ENCODE measurements at places on chromosomes 6 and 20. TPM values are rescaled to one million over a fixed set of nuclear protein-coding genes. Genes with fewer than 3 reads are reported as not detected.

DNA sequence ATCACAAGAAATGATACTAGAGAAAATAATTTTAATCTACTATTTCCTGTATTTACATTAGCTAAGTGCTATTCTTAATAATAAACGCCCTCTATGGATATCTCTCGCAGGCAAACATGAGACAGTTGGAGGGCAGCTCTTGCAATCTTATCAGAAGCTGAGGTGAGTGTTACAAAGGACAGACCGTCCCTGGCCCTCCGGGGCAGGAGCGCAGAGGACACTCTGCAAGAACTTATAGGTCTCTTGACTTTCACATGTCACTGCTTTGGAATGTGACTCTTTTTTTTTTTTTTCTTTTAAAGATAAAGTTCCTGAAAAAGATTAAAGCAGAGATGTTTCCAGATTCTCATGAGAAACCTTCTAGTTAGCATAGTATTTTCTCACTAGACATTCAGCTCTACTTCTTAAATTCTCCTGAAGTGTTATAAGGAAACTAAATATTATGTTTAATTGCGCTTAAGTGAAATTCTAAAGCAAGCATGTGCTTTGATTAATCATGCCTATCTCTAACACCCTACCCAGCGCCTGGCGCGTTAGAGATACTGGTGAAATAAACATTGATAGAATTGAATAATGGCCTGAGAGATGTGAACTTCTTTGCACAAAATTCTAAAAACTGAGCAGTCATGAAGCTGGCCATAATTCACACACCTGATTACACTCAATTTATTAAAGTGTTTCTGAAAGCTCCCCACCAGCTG, 57.4 kb downstream of the SYTL3 start:
- no peak overlapping the region for H3K4me3 ChIP-seq
- no peak overlapping the region for H3K27ac ChIP-seq
- peaks cover 11% of the 10 kb centered on the region for H3K4me1 ChIP-seq

DNA sequence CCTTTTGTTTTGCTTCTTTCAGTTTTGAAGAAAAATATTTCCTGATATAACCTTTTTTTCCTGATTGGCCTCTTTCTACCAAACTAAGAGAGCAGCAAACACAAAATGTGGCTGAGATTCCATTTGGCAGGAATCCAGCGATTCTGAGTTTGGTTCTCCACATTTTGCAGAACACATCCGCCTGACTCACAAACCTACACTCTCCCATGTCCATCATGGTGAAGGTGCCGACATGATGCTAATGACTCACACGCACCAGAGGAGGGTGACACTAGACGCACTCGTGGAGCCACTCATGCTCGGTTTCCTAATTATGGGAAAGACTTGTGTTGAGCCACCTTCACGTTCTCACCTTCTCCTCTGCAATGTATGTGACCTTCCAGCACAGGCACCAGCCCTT, 45.9 kb upstream of the DUSP22 start:
- H3K4me3 ChIP-seq = no peak overlapping the region
- no peaks in the 10 kb centered on the region for H3K36me3 ChIP-seq
- H3K27me3 ChIP-seq = no peaks in the 10 kb centered on the region
- H3K27ac ChIP-seq = no peak overlapping the region

GRCh38 chr6:128659878-128660622, 139.7 kb upstream of the PTPRK start:
- no peak for DNase-seq
- H3K27ac ChIP-seq = no peak overlapping the region
- H3K27me3 ChIP-seq = peaks cover 6% of the 10 kb centered on the region
- H3K4me1 ChIP-seq = peaks cover 31% of the 10 kb centered on the region
- no peaks in the 10 kb centered on the region for H3K36me3 ChIP-seq

- DNase-seq = no peak
- H3K36me3 ChIP-seq = no peaks in the 10 kb centered on the region
- H3K27me3 ChIP-seq = peaks cover 17% of the 10 kb centered on the region
- H3K4me1 ChIP-seq = peaks cover 2% of the 10 kb centered on the region
Observed at GRCh38 chr6:35181933-35182612, 31.7 kb upstream of the SCUBE3 start.

- no peak overlapping the region for H3K27ac ChIP-seq
- H3K36me3 ChIP-seq = no peaks in the 10 kb centered on the region
- no peaks in the 10 kb centered on the region for H3K4me1 ChIP-seq
- DNase-seq = no peak
- H3K4me3 ChIP-seq = no peak overlapping the region
- peaks cover 7% of the 10 kb centered on the region for H3K27me3 ChIP-seq
Observed at GRCh38 chr6:21616005-21616404, 22.5 kb downstream of the SOX4 start.

DNA sequence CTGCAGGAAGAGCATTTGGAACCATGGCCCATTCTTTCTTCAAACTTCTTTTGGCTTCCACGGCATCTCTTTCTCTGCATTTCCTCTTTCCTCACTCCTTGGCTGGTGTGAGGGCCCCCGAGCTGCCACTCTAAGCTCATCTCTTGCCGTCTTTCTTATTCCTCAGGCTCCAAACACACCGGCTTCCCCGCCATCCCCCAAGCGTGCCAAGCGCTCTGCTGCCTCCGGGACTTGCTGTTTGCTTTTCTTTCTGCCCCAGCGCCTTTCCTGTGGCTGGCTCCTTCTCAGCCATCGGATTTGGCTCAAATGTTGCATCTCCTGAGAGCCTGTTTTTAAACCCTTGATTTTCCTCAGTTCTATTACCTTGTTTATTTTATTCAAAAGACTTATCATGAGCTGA, 172.7 kb downstream of the PACRG start:
- H3K36me3 ChIP-seq = no peaks in the 10 kb centered on the region
- no peak overlapping the region for H3K4me3 ChIP-seq
- no peak overlapping the region for H3K27ac ChIP-seq
- no peak for DNase-seq
- no peaks in the 10 kb centered on the region for H3K27me3 ChIP-seq

DNA sequence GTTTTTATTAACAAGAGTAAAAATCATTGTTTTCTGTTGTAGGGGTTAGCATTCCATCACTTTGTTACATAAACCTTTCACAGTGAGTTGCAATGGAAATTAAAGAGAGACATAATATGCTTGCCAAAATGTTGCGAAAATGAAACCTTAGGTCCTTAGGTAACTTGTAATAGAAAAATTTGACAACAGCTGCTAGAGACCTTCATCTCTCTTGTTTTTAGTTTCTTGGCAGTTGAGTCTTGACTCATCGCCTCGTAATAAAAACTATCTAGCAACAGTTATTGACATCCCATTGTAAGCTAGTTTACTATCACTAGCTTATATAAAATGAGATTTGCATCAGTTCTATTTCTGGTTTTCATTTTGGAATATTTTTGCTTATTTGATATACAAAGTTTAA, 179.0 kb upstream of the MMS22L start:
- H3K27me3 ChIP-seq = peaks cover 2% of the 10 kb centered on the region
- H3K36me3 ChIP-seq = no peaks in the 10 kb centered on the region
- H3K27ac ChIP-seq = no peak overlapping the region
- no peaks in the 10 kb centered on the region for H3K4me1 ChIP-seq

DNA sequence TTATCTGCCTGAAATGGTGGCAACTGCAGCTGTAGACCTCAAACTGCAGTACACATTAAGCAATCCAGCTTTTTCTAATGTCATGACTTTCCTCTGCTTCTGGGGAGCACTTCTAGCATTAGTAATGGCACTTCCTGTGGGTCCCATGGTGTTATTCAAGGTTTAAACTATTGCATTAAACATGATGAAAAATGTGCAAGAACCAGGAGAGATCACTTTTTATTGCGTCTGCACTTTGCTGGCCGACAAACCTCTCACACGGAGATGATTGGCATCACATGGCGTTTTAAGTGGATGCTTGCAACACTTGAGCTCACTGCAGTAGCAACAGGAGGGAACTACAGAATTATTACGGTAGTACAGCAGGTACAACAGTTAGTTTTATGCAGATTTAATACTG, 148.4 kb downstream of the HIVEP2 start:
- peaks cover 74% of the 10 kb centered on the region for H3K4me1 ChIP-seq
- H3K4me3 ChIP-seq = no peak overlapping the region
- DNase-seq = no peak
- no peaks in the 10 kb centered on the region for H3K27me3 ChIP-seq
- no peak overlapping the region for H3K27ac ChIP-seq
- H3K36me3 ChIP-seq = peaks cover 18% of the 10 kb centered on the region

GRCh38 chr20:58054780-58055373, 173.6 kb downstream of the ANKRD60 start:
- H3K36me3 ChIP-seq = no peaks in the 10 kb centered on the region
- H3K27ac ChIP-seq = no peak overlapping the region
- no peak overlapping the region for H3K4me3 ChIP-seq
- H3K4me1 ChIP-seq = no peaks in the 10 kb centered on the region
- no peak for DNase-seq

GRCh38 chr6:32060966-32061655, 22.9 kb downstream of the CYP21A2 start:
- no peak for DNase-seq
- no peak overlapping the region for H3K27ac ChIP-seq
- no peaks in the 10 kb centered on the region for H3K36me3 ChIP-seq
- H3K4me1 ChIP-seq = no peaks in the 10 kb centered on the region
- no peaks in the 10 kb centered on the region for H3K27me3 ChIP-seq

DNA sequence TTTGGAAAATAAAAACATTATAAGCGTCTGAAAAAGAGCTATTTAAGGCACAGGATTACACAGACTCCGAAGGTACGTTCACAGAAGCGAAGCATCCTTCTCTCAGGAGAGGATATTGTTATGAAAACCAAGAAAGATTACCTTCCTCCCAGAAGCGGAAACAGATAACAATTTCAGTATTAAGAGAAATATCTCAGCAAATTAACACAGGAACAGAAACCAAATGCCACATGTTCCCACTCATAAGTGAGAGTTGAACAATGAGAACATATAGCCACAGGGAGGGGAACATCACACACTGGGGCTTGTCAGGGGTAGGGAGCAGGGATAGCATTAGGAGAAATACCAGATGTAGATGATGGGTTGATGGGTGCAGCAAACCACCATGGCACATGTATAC, 109.7 kb downstream of the CDK19 start:
- H3K27ac ChIP-seq = no peak overlapping the region
- H3K4me3 ChIP-seq = no peak overlapping the region
- no peaks in the 10 kb centered on the region for H3K27me3 ChIP-seq
- H3K36me3 ChIP-seq = no peaks in the 10 kb centered on the region
- no peaks in the 10 kb centered on the region for H3K4me1 ChIP-seq
- no peak for DNase-seq

GRCh38 chr6:122792766-122793165, 3.7 kb downstream of the SMPDL3A start:
- no peak overlapping the region for H3K4me3 ChIP-seq
- H3K27ac ChIP-seq = no peak overlapping the region
- peaks cover 15% of the 10 kb centered on the region for H3K4me1 ChIP-seq
- no peaks in the 10 kb centered on the region for H3K36me3 ChIP-seq
- DNase-seq = no peak

- no peak overlapping the region for H3K4me3 ChIP-seq
- no peaks in the 10 kb centered on the region for H3K36me3 ChIP-seq
- no peak overlapping the region for H3K27ac ChIP-seq
- peaks cover 18% of the 10 kb centered on the region for H3K27me3 ChIP-seq
- DNase-seq = no peak
Observed at GRCh38 chr20:47125758-47126591, 230.5 kb downstream of the ZMYND8 start.

- DNase-seq = no peak
- H3K36me3 ChIP-seq = no peaks in the 10 kb centered on the region
- peaks cover 2% of the 10 kb centered on the region for H3K27me3 ChIP-seq
- no peak overlapping the region for H3K27ac ChIP-seq
Observed at GRCh38 chr6:139863964-139864363, 489.5 kb upstream of the CITED2 start.

- H3K4me1 ChIP-seq = no peaks in the 10 kb centered on the region
- H3K27ac ChIP-seq = no peak overlapping the region
- no peak for DNase-seq
- H3K36me3 ChIP-seq = peaks cover 2% of the 10 kb centered on the region
Observed at GRCh38 chr20:18388860-18389259, 78.0 kb downstream of the DZANK1 start.

The C6orf118 gene
- total RNA-seq = not detected

The RBBP8NL gene
- total RNA-seq = not detected

The TFAP2A gene
- total RNA-seq = not detected

The PSORS1C1 gene
- 0.40 TPM for total RNA-seq

The SFTA2 gene
- not detected for total RNA-seq
